ENCODE measurements at places on chromosomes 4 and X.

GRCh38 chr4:27088491-27088890 is 227.8 kb downstream of the STIM2 start:
- no peak for DNase-seq

DNA sequence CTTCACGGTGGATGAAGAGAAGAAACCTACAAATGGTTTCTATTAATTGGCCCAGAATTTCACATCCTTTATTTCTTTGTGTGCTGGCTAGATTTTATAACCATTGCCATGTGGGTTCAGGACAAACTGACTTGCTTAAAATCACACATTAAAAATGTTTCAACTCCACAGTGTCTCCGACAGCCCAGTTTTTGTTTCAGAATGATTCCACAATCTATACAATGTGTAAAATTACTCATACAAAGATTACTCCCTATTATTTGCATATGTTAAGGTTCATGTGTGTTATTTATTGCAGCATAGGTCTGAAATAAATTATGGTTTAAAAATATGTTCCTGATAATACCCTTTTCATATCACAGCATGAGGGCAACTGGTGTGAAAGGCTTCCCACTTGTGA is 20.6 kb downstream of the DCHS2 start:
- DNase-seq: no peak

DNA sequence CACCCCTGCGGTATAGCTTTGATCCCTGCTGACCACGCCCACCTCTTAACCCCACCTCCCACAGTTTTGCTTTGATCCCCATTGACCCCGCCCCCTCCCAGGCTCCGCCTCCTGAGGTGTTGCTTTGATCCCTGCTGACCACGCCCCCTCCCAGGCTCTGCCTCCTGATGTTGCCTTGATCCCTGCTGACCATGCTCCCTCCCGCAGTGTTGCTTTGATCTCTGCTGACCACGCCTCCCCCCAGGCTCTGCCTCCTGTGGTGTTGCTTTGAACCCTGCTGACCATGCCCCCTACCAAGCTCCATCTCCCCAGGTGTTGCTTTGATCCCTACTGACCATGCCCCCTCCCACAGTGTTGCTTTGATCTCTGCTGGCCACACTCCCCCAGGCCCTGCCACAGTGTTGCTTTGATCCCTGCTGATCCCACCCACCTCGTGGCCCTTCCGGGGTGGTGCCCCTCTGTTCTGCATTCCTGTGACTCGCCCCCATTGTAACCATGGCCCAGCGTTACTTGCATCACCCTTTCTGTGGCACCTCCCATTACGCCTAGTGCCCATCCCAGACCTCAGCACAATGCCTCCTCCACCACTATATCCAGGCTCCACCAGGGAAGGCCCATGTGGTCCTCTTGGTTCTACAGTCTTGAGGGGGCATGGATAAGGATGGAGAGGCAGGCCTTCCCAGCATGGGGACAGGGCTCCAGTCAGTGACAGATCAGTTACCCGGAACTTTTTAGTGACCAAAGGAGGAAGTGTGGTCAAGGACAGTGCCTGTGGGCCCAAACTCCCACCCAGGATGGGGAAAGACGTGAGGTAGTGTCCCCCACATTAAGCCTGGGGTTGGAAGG is 70.8 kb downstream of the ADRA2C start:
- no peak for DNase-seq

DNA sequence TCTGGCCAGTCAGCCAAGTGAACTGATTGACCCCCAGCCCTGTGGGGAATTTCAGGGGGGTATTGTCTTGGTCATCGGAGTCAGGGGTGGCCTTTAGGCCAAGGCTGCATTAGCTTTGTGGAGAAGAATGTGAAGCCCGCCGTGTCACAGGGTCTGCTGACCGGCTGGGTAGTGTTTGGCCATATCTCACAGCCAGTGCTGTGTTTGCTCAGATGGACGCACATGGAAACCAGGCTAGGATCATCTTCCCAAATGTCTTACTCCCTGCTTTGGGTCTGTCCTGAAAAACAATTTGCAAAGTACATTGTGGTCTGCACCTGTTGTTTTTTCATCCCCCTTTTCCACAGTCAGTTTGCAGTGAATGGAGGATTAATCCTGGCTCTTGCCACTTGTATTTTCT is 13.0 kb downstream of the TMEM164 start:
- no peak for DNase-seq

- DNase-seq: no peak
Observed at GRCh38 chrX:137052643-137053235, 18.9 kb upstream of the GPR101 start.

- DNase-seq: no peak
Observed at GRCh38 chrX:69365349-69365748, 138.8 kb upstream of the NALF2 start.
